ENCODE measurements at places on chromosomes 11 and 22. TPM values are rescaled to one million over a fixed set of nuclear protein-coding genes. Genes with fewer than 3 reads are reported as not detected.

GRCh38 chr11:61004180-61004611 lies 32.7 kb downstream of the CD6 start:
- no peaks in the 10 kb centered on the region for H3K36me3 ChIP-seq
- DNase-seq: no peak
- no peaks in the 10 kb centered on the region for H3K4me1 ChIP-seq
- H3K27ac ChIP-seq: no peak overlapping the region

DNA sequence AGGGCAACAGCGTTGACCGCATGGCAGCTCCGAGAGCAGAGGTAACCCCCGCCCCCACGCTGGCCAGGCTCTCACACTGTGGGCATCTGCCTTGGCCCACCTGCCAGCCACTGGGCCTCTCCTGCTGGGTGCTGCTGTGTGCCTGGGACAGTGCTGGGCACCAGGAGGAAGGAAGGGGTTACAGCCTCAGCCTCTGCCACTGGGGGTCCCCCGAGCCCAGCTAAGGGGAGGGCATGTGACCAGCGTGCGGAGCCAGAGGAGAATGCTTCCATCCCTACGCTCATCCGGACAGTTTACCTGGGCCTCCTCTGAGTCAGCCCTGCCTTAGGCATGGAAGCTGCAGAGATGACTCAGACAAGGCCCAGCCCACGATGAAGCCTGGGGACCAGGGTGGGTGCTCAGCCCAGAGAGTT lies 10.9 kb downstream of the NCF4 start:
- H3K4me1 ChIP-seq: no peaks in the 10 kb centered on the region
- H3K4me3 ChIP-seq: no peak overlapping the region
- DNase-seq: no peak
- no peaks in the 10 kb centered on the region for H3K36me3 ChIP-seq
- H3K27me3 ChIP-seq: no peaks in the 10 kb centered on the region

DNA sequence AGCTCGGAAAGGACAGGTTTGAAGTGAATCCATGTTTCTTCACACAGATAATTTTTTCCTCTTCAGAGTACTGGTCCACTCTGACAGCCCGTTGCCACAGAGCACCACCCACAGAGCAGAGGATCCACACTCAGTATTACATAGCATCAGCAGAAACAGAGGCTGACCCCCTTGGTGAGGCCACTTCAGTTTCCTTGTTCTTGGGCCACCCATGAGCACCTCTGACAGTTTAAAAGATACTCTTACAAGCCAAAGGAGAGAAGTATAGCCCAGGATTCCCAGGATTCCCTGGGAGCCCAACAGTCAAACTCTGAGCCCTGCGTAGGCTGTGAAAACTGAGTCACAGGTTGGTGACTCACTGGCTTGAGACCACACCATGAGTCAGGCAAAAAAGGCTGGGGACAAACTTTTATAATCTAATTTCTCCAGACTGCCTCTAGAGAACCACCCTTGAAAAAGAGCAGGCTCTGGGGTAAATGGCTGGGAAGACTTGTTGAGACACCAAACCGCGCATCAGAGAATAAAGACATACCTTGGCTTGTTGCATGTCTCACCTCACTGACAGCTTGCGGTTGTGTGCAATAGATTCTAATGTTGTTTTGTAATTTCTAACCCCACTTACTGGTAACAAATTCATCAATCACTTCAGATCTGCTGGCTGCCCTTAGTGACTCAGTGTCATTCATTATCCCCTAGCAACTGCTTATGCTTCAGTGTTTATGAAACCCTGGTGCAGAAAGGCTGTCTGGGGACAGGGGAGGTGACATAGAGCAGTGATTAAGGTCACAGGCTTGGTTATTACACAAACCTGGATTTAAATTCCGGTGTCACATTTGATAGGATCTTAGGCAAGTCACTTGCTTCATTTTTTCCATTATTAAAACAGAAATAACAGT lies 56.9 kb upstream of the PRSS23 start:
- no peak overlapping the region for H3K4me3 ChIP-seq
- H3K36me3 ChIP-seq: no peaks in the 10 kb centered on the region
- H3K27me3 ChIP-seq: no peaks in the 10 kb centered on the region
- peak; percentile 45 for DNase-seq
- no peaks in the 10 kb centered on the region for H3K4me1 ChIP-seq

- no peaks in the 10 kb centered on the region for H3K4me1 ChIP-seq
- H3K4me3 ChIP-seq: no peak overlapping the region
- no peak for DNase-seq
- no peak overlapping the region for H3K27ac ChIP-seq
These were observed 44.1 kb upstream of the PRDM11 start for GRCh38 chr11:45102361-45102809.

- peaks cover 5% of the 10 kb centered on the region for H3K4me1 ChIP-seq
- H3K27ac ChIP-seq: peak overlapping the region; percentile 76
- no peak for DNase-seq
- no peak overlapping the region for H3K4me3 ChIP-seq
- H3K36me3 ChIP-seq: no peaks in the 10 kb centered on the region
These were observed 25.0 kb downstream of the ARRB1 start for GRCh38 chr11:75326439-75326810.

GRCh38 chr22:48647606-48648515 lies 1179.8 kb downstream of the BRD1 start:
- H3K4me1 ChIP-seq: no peaks in the 10 kb centered on the region
- H3K4me3 ChIP-seq: no peak overlapping the region
- no peaks in the 10 kb centered on the region for H3K27me3 ChIP-seq
- DNase-seq: no peak
- no peak overlapping the region for H3K27ac ChIP-seq
- H3K36me3 ChIP-seq: no peaks in the 10 kb centered on the region

- H3K36me3 ChIP-seq: no peaks in the 10 kb centered on the region
- no peak overlapping the region for H3K4me3 ChIP-seq
- no peaks in the 10 kb centered on the region for H3K4me1 ChIP-seq
- H3K27ac ChIP-seq: no peak overlapping the region
- H3K27me3 ChIP-seq: no peaks in the 10 kb centered on the region
- no peak for DNase-seq
These were observed 157.7 kb upstream of the MTMR2 start for GRCh38 chr11:96081561-96081960.

DNA sequence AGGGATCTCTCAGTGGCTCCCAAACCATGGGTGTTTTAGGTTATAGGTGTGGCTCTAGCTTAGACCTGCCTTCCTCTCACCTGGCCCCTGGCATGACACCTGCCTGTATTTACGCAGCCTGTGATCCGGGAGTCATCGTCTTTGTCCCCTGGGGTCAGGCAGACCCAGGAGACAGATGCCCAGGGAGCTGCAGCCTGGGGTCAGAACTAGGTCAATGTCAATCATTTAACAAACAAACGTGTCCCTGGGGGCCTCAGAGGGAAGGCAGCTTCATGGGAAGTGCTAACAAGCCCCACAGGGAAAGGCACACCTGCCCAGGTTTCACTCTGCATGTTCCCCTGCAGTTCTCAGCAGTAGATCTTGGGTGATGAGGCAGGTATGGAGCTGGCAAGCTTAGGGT lies 12.0 kb downstream of the BACE1-AS start:
- H3K4me3 ChIP-seq: no peak overlapping the region
- H3K36me3 ChIP-seq: no peaks in the 10 kb centered on the region
- no peak overlapping the region for H3K27ac ChIP-seq
- peaks cover 5% of the 10 kb centered on the region for H3K4me1 ChIP-seq

GRCh38 chr22:37973271-37974170 lies 10.8 kb downstream of the SOX10 start:
- no peak overlapping the region for H3K4me3 ChIP-seq
- no peak overlapping the region for H3K27ac ChIP-seq
- no peaks in the 10 kb centered on the region for H3K36me3 ChIP-seq
- DNase-seq: no peak

GRCh38 chr11:79708319-79708932 lies 267.6 kb upstream of the TENM4 start:
- no peak for DNase-seq
- H3K27me3 ChIP-seq: no peaks in the 10 kb centered on the region
- H3K36me3 ChIP-seq: no peaks in the 10 kb centered on the region
- no peak overlapping the region for H3K27ac ChIP-seq

DNA sequence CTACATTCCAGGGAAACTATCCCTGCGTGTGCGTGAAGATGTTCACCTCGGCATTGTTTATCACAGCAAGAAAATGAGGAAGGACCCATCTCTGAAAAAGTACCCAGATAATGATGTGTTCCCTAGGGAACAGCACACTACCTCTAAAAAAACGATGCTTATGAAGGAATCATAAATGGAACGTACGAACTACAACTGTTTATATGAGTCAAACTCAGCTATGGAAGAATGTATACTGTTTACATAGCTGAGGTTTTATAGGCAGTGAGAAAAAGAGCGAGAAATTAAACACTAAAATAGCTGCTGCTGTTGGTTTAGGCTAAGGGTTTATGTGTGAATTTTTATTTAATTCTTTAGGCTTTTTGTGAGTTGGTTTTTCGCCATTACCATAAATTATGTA lies 48.9 kb downstream of the APOL1 start:
- no peaks in the 10 kb centered on the region for H3K27me3 ChIP-seq
- H3K27ac ChIP-seq: peak overlapping the region; percentile 49
- no peak overlapping the region for H3K4me3 ChIP-seq
- DNase-seq: no peak
- H3K4me1 ChIP-seq: no peaks in the 10 kb centered on the region

The GLYAT gene
- not detected for total RNA-seq

The DLG2 gene
- 16.8 TPM for total RNA-seq

The PKP3 gene
- total RNA-seq: 5.1 TPM

The KCNK4 gene
- 0.61 TPM for total RNA-seq
